Cardiac muscle cell (in vitro differentiated cells and primary cell): ENCODE measurements at places on chromosomes 16 and 17. TPM values are rescaled to one million over a fixed set of nuclear protein-coding genes. Genes with fewer than 3 reads are reported as not detected.

DNA sequence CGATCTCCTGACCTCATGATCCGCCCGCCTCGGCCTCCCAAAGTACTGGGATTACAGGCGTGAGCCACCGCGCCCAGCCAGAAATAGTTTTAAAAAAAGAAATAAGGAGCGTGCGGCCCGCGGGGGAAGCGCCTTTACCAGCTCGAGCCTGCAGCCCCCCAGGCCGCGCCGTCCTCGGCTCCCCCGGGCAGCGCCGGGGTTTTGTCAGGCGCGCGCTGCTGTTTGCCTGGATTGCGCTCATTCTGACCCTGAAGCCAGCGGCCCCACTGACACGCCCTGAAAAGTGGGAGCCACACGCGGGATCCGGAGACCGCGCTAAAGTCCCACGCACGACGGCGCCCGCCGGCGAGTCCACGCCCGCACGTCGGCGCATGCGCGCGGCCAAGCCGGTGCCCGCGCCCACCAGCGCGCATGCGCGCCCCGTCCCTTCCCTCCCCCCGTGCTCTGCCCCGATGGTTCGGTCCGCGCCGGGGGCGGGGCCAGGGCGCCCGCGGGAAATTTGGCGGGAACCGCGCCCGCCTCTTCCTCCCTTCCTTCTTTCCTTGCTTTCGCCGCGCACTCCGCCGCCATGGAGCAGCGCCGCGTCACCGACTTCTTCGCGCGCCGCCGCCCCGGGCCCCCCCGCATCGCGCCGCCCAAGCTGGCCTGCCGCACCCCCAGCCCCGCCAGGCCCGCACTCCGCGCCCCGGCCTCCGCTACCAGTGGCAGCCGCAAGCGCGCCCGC lies at the start of gene CDT1:
CDT1 (plus strand) TSS at position 526 of the 724 bp plus-strand sequence; CDS start at position 569, 43 bp downstream.
- peak; percentile 87 for DNase-seq

DNA sequence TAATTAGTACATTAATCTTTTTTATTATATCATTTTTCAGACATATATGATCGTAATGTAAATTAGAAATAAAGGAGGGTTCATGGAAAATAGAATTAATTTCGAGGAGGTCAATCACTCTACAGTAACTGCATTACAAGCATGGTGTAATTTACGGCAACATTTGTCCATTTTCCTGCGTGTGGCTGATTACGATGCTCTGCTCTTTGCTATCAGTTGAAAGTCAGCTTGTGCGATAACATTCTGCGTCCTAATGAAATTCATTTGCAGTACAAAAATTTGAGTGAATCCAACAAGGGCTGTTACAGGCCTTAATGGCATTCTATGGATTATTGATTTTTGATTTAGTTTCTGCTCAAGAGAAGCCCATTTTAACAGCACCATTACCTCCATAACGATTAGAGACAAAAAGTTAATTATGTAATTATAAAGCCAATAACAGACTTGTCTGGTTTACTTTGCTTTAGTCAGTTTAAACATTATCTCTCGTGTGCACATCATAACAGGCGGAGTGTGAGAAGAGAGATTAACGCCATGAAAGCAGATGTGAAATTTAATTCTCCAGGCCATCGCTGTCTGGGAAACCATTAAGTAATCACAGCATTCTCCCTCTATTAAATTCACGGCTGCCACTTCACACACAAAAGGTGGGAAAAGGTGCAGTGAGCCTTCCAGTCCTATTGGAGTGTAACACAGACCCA lies 256.4 kb upstream of the IRX3 start:
- DNase-seq, result no peak

GRCh38 chr16:81905277-81905676 lies 106.0 kb downstream of the SDR42E1 start:
- DNase-seq, result no peak

GRCh38 chr16:53085931-53086421 lies 31.2 kb downstream of the CHD9 start:
- DNase-seq, result peak; percentile 45

DNA sequence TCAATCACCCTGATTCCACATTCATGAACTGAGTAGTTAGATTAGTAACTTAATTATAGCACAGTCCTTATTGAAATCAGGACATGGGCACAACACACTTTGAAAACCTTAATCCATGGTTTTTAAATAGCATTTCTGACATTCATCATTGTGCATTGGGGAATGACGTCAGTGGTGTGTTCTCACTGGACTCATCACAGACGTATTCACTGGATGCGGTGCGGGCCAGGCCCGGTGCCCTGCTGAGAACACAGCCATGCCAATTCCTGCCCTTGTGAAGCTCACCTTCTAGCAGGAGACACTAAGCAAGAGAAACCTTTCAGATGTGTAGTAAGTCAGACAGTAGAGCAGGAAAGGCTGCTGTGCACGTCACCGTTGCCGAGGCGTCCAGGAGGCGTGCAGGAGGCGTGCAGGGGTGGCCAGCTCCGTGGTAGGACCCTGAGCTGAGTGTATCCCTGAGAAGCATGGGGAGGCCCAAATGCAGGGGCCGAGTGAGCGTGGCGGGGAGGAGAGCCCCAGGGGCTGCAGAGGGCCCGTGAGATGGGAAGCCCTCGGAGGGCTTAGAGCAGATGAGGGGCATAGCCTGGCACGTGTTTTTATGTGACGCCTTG lies 12.9 kb downstream of the BANP start:
- DNase-seq, result no peak

DNA sequence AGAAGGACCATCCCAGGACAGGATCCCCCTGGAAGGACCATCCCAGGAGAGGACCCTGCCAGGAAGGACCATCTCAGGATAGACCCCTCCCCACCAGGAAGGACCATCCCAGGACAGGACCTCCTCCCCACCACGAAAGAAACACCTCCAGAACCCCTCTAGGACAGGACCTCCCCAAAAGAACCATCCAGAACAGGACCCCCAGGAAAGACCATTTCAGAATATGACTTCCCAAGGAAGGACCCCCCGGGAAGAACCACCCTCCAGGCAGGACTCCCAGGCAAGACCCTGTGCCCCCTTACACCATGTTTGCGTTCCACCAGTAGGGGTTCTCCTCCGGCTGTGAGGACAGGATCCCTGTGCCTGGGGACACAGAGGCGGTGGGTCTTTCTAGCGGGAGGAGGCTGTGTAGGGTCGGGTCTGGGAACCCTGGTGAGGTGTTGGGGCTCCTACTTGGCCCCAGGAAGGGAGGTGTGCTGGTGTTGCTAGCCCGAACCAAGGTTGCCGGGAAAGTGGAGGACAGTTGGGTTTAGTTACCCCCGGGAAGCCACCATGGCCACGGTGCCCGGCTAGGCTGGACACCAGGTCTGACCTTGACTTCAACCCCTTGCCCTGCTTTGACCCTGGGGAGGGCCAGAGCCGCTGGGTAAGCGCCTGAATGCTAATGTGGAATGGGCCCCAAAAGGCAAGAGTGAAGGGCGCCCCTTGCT lies 2.2 kb downstream of the NOTUM start:
- DNase-seq, result no peak

GRCh38 chr17:34582185-34582900 lies 3.0 kb downstream of the TMEM132E start:
- DNase-seq, result no peak

DNA sequence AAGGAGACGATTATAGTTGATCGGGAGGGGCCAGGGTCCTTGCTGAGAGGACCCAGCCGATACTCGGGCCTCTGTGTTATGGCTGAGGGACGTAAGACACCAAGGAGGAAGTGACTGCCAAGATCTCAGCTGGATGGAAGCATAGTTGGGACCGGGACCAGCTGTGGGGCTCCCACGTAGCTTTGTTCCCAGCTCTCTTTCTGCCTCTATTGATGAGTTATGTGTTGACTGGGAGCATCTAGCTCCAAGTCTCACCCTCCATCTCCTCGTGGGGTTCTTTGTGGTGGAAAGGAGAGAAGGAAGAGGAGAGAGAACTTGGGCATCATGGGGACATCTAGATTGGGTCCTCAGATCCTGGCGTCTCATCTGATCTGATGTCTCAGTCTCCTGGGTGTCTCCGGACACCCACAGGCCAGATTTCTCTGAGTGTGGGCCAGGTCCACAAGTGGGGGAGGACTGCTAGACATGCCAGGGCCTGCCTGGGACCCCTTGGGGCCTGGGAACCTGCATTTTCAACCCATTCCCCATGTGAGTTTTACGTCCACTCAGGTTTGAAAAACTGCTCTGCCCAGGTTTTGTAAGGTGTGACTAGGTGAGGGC lies 1.0 kb downstream of the MGRN1 start:
- no peak for DNase-seq

DNA sequence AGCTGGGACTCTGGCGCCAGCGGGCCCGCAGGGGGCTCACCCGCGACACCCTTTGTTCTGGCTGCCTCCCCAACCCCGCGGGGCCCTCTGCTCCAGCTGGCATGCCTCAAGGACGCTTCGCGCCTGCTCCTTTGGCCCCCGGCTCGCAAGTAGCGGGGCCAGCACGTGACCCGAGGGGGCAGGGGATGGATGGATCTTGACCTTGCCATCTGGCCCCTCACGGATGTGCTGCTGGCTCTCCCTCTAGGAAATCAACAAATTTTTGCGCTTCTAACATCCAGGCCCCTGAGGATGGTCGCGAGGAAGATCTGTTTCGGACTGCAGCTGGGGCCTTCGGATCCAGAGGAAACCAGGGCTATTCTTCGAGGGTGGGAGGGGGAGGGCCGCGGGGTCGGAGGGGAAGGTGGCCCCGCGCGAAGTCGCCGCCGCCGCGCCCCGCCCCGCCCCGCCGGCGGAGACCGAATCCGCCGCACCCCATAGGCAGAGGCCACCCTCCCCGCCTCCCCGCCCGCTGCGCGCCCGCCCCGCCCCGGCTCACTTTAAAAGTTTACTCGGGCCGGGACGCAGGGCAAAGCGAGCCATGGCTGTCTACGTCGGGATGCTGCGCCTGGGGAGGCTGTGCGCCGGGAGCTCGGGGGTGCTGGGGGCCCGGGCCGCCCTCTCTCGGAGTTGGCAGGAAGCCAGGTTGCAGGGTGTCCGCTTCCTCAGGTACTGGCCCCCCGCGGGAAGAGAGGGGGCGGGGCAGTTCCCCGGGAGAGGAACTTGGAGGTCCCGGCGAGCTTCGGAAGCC lies at the start of gene ACSF2:
ACSF2 (plus strand) TSS at position 537 of the 790 bp plus-strand sequence; CDS start at position 581, 44 bp downstream.
- DNase-seq, result peak; percentile 65

- no peak for DNase-seq
Observed at GRCh38 chr16:84775262-84775810, 44.4 kb upstream of the CRISPLD2 start.

DNA sequence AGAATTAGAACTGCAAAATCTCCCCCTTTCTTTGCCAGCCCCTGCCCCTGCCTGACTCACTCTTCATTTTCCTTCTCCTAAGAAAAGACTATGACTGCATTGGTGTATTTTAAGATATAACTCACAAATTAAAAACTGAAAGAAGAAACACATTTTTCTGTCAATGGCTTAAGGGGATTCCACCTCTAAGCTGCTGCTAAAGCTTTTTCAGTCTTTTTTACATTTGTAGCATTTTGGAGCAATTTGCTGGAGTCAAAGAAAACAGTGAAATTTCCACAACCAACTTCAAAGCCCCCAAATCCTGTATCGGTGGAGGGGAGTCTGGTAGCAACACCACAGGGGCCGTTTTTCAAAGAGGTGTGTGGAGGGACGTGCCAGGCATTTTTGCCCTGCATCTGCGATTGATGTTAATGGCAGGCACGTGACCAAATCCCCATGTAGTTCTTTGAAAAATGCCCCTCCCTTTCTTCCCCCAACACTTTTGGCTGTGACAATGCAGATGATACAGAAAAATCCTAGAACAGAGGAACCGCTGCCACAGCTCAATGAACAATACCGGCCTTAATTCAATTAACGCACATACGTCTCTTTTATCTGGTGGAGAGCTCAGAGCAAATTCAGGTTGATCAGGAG lies 28.5 kb downstream of the MAF start:
- DNase-seq, result no peak

- no peak for DNase-seq
Observed at GRCh38 chr17:20975566-20975965, 67.2 kb downstream of the USP22 start.

- DNase-seq, result no peak
Observed at GRCh38 chr17:66679631-66680517, 155.0 kb upstream of the CACNG5 start.

- DNase-seq, result peak; percentile 43
Observed at GRCh38 chr17:42459256-42459800, 650 bp downstream of the ATP6V0A1 start.

DNA sequence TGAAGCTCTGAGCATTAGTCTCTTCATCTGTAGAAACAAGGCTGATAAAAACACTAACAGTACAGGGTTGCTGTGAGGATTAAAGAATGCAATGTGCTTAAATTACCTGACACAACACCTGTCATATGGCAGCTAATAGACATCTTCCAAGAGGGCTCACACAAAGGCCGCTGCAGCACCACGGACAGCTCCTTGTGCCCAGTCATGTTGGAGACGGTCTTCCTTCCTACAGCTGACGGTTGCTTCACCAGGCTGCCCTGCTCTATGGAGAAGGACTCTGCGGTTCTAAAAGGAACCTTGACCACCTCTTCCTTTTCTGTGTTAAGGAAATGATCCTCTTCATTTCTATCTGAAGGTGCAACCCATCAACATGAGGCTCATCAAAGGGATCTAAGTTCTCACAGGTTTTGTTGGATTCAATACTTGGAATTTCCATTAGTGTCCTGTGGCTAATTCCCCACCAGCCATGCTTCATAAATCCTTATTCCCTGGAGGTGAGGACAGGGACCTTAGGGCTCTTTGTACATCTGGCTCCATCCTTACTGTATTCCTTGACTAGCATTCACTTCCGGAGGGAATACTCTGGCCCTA lies 138.9 kb upstream of the CES5A start:
- peak; percentile 90 for DNase-seq

DNA sequence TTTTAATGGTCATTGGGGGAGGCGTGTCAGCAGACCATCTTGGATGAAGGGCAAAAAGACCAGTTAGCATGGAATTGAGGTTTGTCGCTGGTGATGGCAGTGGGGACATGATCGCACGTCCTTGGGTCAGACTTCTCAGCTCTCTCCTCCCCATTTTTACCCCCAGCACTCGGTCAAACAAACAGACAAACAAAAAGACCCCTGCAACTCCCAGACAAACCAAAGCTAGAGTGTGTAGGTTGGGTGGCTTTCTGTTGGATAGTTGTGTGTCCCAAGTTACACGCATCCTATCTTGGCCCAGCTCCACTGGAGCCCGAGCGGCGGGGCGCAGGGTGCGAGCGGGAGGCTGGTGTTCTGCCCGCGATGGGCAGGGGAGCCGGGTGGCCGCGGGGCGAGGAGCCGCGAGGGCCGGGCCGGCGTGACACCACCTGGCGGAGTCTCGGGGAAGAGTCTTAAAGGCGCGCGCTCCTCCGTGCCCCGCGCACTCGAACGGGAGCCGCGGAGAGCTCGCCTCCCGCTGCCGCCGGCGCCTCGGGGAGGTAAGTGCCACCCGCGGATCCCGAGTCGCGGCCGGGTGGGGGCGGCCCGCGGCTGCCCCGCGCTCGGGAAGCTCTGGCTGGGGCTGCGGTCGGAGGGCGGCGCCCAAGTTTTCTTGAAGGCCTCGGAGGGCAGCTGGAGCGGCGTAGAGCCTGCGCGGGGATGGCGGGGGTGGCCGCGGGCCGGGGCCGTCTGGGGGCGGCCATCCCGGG lies 18.5 kb upstream of the NTN1 start:
- peak; percentile 37 for DNase-seq

Gene KCNH4
- not detected in 2 replicates for total RNA-seq

Gene CEP295NL
- 0.21 and 0.42 TPM in 2 replicates for total RNA-seq

Gene KRTAP9-4
- not detected in 2 replicates for total RNA-seq

Gene PRR15L
- total RNA-seq, result not detected in 2 replicates

Gene TRAPPC1
- 92.0 and 110 TPM in 2 replicates for total RNA-seq

Gene SCARF1
- 7.6 and 9.8 TPM in 2 replicates for total RNA-seq

Gene KIF2B
- not detected in 2 replicates for total RNA-seq

Gene TBC1D3
- total RNA-seq, result not detected in 2 replicates

Gene TRPV2
- 0.09 and 0.28 TPM in 2 replicates for total RNA-seq

Gene CARD14
- total RNA-seq, result 2.9 TPM in 1 of 2 replicates, not detected in the other

Gene DPEP2
- total RNA-seq, result not detected in 2 replicates

Gene E4F1
- total RNA-seq, result 48.1 and 55.4 TPM in 2 replicates

Gene PERCC1
- total RNA-seq, result 0.18 TPM in 1 of 2 replicates, not detected in the other

Gene PDIA2
- total RNA-seq, result 0.78 and 3.2 TPM in 2 replicates

Gene CENPT
- total RNA-seq, result 42.1 and 61.8 TPM in 2 replicates
